Activated CD4-positive, alpha-beta T cell treated with anti-CD3 and anti-CD28 coated beads, Interleukin-2, amount 50 U/mL, for 48 hours (primary cell): ENCODE measurements at places on chromosomes 16 and 17.

- no peak for DNase-seq
These were observed 54.3 kb downstream of the PLXDC1 start for GRCh38 chr17:39097150-39097519.

DNA sequence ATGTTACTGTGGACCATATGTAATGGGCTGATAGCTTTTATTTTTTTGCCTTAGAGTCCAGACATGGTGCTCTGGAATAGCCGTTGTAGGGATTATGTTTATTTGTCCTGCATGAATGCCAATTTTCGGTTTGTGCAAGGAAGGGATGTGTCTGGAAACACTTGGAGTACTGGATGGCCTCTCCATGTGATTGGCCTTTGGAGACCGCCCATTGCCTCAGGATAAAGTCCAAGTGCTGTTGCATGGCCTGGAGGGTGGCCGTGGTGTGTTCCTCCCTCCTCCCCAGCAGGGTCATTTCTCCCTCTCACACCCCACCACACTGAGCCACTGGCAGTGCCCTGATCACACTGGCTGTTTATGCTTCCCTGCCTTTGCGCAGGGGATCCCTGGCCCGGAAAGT, 93.9 kb downstream of the MSI2 start:
- no peak for DNase-seq

GRCh38 chr16:84144209-84144858, 643 bp downstream of the HSDL1 start:
- DNase-seq = peak; percentile 50

- DNase-seq = no peak
These were observed 8.5 kb downstream of the G6PC1 start for GRCh38 chr17:42908872-42909700.

DNA sequence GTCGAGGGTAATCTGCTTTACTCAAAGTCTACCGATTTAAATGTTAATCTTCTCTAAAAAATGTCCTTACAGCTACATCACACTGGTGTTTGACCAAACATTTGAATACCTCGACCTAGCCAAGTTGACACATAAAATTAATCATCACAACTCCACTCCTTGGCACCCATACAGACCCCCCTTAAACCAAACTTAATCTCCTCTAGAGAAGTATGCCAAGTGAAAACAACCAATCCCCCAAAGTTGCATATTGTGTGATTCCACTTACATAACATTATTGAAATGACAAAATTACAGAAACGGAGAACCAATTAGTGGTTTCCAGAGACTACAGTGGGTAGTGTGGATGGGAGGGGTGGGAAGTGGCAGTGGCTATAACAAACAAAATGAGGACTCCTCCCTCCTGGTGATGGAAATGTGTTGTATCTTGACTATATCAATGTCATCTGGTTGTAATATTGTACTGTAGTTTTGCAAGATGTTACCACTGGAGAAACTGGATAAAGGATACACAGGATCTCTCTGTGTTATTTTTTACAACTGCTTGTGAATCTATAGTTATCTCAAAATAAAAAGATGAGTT, 39.4 kb downstream of the CAPNS2 start:
- DNase-seq = no peak

GRCh38 chr17:30292286-30292858, 628 bp upstream of the BLMH start:
- DNase-seq = no peak

- no peak for DNase-seq
These were observed 149.6 kb downstream of the ZFHX3 start for GRCh38 chr16:72898216-72898825.

GRCh38 chr17:17028059-17028877, 14.0 kb upstream of the MPRIP start:
- DNase-seq = no peak

GRCh38 chr16:12747261-12747660, 56.4 kb downstream of the CPPED1 start:
- DNase-seq = no peak

DNA sequence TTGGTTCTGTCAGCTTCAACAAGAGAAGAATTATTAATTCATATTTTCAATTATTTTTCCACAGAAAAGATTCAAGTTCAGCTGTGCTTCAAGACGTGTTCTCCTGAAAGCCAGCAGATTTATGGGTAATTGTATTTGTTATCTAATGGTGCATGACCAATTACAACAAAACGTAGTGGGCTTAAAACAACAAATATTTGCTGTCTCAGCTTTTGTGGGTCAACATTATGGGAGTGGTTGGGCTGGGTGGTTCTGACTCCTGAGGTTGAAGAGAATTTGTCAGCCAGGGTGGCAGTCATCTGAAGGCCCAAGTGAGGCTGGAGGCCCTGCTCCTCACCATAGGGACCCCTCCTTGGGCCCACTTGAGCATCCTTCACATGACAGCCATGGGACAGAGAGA, 24.1 kb upstream of the KREMEN2 start:
- DNase-seq = no peak

- no peak for DNase-seq
These were observed 895 bp downstream of the BRD7 start for GRCh38 chr16:50367777-50368409.

DNA sequence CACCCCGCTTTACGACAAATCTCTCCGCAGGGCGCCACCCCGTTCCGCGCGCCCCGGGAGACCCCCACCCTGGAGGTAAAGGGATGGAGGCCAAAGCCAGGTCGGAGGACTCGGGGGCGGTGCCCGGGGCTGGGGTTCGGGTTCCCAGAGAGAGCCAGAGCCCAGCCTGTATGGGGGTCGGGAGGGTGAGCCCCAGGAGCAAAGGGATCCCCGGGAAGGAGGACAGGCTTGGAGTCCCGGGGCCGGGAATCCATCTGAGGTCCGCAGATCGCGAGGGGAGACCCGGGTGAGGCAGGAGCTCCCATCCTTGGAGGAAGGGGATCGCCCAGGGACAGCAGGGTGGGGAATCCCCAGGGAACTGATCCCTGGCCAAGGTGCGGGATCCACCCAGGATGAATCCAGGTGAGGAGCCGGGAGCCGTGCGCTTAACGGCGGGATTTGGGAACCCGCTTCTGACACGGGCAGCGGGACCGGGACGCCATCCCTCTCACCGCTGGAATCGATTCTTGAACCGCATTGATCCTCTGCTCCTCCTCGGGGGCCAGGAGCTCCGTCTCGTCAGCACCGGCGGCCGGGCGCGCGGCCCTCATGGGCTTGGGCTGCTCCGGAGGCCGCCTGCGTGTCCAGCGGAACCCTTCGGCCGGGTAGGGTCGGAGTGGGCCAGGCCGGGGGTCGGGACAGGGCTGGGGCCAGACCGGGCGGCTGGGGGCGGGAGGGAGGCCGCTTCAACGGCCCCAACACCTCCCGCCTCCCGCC, at the start of gene MMD:
MMD (minus strand) TSS at position 657 of the 756 bp plus-strand sequence; CDS start at position 517, 140 bp downstream.
- no peak for DNase-seq

DNA sequence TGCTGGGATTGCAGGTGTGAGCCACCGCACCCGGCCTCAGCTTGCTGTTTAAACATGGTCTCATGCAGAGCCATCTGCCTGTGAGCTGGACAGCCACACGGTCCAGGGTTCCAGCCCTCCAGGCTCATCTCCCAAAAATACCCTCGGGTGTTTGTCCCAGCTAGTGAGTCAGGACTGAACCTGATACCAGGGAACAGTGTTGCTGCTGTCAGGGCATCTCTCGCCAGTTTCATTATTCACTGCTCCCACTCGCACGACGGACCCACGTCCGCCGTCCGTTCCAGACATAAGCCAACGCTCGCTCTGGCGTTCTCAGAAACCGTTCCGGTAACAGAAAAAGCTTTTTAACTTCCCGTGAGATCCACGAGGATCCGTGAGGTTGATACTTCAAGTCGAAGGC, 77.6 kb downstream of the NXN start:
- no peak for DNase-seq

GRCh38 chr17:50593321-50593720, 32.8 kb downstream of the CACNA1G start:
- no peak for DNase-seq

DNA sequence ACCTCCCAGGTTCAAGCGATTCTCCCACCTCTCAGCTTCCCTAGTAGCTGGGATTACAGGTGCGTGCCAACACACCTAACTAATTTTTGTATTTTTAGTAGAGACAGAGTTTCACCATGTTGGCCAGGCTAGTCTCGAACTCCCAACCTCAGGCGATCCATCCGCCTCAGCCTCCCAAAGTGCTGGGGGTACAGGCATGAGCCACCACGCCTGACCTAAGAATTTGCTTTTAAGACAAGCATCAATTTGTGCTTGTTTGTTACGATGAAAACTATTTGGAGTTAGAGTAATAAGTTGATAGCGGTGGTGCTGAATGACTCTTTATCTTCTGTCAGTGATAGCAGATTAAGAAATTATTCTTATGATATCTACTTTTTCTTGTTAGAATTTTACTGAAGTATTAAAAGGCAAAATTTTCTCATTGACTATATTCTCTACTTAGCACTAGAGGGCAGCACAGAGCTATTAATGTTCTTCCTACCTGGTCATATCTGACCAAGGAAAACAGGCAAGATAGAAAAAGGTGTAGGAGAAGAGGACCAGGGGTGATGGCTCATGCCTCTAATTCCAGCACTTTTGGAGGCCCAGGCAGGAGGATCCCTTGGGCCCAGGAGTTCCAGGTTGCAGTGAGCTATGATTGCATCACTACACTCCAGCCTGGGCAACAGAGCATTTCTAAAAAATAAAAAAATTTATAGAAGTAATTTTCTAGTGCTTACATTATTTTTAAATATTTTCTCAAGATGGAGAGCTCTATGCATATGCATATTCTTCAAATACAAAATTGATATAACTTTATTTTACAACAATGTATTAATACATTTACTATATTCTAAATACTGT, 24.5 kb downstream of the STXBP4 start:
- DNase-seq = no peak

- DNase-seq = no peak
These were observed 42.0 kb downstream of the GOSR1 start for GRCh38 chr17:30519166-30519565.

GRCh38 chr17:21213638-21214014, 335 bp downstream of the TMEM11 start:
- no peak for DNase-seq

DNA sequence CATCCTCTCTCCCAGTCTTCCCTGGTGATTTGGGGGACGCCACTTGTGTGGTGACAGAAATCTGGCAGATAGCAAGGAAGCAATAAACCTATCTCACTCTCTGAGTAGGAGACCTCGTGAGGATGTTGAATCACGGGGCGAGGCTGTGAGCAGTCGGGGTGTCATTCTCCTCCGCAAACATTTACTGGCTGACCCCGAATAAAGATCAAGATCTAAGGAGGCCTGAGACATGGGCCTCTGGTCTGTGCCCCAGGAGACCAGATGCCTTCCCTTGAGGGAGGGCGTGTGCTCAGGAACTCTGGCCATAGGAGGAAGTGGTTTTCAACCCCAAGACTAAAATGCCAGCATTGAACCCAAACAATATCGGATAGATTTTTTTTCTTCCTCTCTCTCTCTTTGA, 53.1 kb downstream of the FOXL1 start:
- DNase-seq = no peak

DNA sequence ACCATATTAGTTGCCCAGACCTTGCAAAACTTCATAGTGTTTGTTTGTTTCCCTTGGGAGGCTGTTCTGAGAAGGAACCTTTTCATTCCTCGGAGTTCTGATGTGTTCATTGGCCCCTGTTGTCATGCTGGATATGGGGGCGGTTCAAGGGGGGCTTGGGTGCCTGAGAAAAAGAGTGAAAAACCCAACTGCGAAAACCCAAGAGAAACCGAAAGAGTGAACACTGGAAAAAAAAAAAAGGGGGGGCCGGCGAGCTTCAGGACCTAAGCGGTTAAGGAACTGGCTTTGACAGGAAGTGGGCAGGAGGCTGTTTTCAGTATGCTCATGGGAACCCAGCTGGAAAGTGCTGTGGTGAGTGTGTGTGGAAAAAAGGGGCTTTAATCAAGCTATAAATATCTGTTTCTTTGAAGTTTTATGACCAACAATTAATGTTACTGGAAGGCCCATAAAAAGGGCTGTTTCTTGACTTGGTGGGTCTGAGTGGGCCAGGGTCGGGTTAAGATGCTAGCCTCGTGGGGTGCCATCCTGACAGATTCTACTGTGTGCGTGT, 510.7 kb downstream of the MAF start:
- peak; percentile 60 for DNase-seq

DNA sequence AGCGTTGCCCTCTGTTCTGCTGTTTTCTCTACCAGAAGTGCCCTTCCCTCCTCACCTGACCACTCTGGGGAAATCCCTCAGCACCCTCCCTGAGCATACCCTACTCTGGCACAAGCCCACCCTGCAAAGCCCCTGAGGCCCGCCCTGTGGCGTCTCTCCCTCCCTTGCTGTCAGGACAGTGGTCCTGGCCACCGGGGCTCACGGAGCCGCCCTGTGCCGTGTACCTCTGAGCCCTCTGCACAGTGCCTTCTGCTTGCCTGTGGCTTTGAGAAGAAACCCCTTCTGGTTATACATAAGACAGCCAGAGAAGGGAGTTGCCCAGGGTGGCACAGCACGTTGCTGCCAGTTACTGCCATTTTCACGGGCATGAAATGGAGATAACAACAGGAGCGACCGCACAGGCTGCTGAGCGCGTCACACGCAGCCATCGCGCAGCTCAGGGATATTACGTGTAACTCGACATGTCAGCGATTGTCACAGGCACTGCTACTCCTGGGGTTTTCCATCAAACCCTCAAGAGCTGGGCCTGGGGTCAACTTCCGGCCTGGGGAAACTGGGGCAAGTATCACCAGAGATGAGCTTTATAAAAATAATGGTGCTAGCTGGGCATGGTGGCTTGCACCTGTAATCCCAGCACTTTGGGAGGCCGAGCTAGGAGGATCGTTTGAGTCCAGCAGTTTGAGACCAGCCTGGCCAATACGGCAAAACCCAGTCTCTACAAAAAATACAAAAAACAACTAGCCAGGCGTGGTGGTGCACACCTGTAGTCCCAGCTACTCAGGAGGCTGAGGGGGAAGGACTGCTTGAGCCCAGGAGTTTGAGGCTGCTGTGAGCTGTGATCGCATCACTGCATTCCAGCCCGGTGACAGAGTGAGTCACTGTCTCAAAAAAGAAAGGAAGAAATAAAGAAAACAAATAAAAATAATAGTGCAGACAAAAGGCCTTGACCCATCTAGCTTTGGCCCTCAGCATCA, 14.8 kb downstream of the SCGB1C2 start:
- DNase-seq = no peak

DNA sequence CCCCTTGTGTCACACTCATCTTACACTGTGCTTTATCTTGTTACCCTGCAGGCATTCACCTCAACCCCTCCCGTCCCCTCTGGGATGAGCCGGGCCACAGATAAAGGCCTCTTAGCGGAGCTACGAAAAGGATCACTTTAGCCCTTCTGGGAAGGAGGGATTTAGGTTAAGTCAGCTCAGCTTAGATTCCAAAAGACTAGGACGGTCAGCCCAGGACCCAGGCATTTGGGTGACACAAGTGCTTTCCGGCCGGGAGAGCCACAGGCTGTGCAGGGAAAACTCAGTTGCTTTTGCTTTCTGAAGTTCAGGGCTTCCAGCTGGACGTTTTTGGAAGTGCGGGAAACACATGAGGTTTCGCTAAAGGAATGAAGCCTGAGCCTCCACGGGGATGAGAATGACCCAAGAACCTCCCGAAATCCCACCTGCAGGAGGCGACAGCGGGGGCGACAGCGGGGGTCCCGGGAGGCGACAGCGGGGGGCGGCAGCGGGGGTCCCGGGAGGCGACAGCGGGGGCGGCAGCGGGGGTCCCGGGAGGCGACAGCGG, 11.6 kb upstream of the METRNL start:
- no peak for DNase-seq
